Activated CD4-positive, alpha-beta T cell treated with anti-CD3 and anti-CD28 coated beads, Interleukin-2, amount 10 ng/mL, durations not matched to agents 24 days and 14 days (primary cell): ENCODE measurements at places on chromosomes 1 and 21. TPM values are rescaled to one million over a fixed set of nuclear protein-coding genes. Genes with fewer than 3 reads are reported as not detected.

DNA sequence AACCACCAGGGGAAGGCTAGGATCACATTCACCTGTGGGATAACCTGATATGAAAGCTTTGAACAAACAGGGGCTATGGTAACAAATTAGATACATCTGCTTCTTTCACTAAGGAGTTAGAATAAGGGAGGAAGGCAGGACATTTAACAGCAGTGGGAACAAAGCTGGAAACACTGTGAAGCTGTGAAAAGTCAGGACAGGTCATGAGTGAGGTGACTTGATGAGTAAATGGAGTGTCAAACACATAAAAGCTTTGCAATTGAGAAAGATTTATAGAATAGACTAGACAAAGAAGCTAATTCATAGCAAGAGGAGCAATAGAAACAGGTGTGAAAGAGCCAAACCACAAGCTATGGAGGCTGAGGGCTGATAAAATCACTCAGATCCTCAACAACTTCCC is 110.0 kb downstream of the ASTN1 start:
- no peaks in the 10 kb centered on the region for H3K4me1 ChIP-seq
- H3K4me3 ChIP-seq, result no peak overlapping the region
- no peaks in the 10 kb centered on the region for H3K36me3 ChIP-seq
- H3K27ac ChIP-seq, result no peak overlapping the region

GRCh38 chr1:169821500-169821899 is 26.8 kb upstream of the METTL18 start:
- peaks cover 30% of the 10 kb centered on the region for H3K36me3 ChIP-seq
- H3K27ac ChIP-seq, result no peak overlapping the region
- H3K4me3 ChIP-seq, result no peak overlapping the region
- no peak for DNase-seq
- no peaks in the 10 kb centered on the region for H3K27me3 ChIP-seq

BEST4 gene
- total RNA-seq, result 0.77 and 0.83 TPM in 2 replicates

GRCh38 chr21:37452227-37452626 is 85.7 kb downstream of the DYRK1A start:
- peaks cover 47% of the 10 kb centered on the region for H3K4me1 ChIP-seq
- H3K36me3 ChIP-seq, result peaks cover 32% of the 10 kb centered on the region
- no peak overlapping the region for H3K4me3 ChIP-seq
- H3K27me3 ChIP-seq, result no peaks in the 10 kb centered on the region

- peaks cover 12% of the 10 kb centered on the region for H3K27me3 ChIP-seq
- no peaks in the 10 kb centered on the region for H3K36me3 ChIP-seq
- H3K27ac ChIP-seq, result no peak overlapping the region
- H3K4me3 ChIP-seq, result no peak overlapping the region
Observed at GRCh38 chr1:59971464-59971911, 44.9 kb upstream of the CYP2J2 start.
